Stimulated activated CD8-positive, alpha-beta memory T cell treated with anti-CD3 and anti-CD28 coated beads, Interleukin-15, amount 100 ng/mL, for 48 hours (primary cell): ENCODE measurements at places on chromosomes 7 and 10.

GRCh38 chr7:121323515-121324302 lies 5.1 kb upstream of the WNT16 start:
- DNase-seq: no peak

DNA sequence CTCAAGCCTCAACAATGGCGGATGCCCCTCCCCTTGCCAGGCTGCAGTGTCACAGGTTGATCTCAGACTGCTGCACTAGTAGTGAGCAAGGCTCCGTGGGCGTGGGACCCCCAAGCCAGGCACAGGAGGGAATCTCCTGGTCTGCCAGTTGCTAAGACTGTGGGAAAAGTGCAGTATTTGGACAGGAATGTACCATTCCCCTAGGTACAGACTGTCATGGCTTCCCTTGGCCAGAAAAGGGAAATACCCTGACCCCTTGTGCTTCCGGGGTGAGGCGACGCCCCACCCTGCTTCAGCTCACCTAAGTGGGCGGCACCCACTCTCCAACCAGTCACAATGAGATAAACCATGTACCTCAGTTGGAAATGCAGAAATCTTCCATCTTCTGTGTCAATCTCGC lies 44.0 kb upstream of the TMEM243 start:
- no peak for DNase-seq

- DNase-seq: peak; percentile 9
Observed at GRCh38 chr10:86047588-86047987, 319.0 kb downstream of the GRID1 start.

- no peak for DNase-seq
Observed at GRCh38 chr7:12508554-12508953, 62.0 kb upstream of the SCIN start.

DNA sequence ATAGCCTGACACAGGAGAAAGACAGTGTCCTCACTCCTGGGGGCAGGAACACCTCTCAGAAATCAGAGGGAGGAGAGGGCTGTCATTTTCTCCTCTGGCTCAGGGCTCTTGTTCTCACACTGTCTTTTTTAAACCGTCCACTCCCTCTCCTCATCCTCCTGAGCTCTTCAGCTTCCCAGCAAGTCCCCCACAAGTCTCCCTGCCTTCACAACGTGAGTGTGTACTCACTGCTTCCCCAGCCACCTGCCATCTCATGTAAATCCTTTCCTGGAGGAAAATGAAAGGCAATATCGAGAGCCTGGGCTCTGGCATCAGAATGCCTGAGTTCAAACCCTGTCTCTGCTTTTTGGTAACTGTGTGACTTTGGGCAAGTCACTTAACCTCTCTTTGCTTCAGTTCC lies 5.7 kb downstream of the LLCFC1 start:
- DNase-seq: no peak

DNA sequence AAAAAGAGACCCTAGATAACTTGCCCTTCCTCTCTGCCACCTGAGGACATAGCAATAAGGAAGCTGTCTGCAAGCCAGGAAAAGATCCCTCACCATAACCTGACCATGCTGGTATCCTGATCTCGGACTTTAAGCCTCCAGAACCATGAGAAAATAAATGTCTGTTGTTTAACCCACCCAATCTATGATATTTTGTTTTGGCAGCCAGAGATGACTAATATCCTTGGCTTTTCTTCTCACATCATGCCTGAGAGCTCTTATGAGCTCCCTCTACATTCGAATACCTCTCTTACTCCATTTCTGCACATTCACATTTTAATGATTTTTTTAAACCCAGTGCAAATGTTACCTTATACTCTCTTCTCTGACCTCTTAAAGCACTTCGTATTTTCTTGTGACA lies 214.0 kb upstream of the CHRM2 start:
- DNase-seq: no peak

- DNase-seq: no peak
Observed at GRCh38 chr10:5449227-5449626, 36.9 kb downstream of the NET1 start.

GRCh38 chr10:126500866-126501265 lies 112.6 kb upstream of the ADAM12 start:
- no peak for DNase-seq

DNA sequence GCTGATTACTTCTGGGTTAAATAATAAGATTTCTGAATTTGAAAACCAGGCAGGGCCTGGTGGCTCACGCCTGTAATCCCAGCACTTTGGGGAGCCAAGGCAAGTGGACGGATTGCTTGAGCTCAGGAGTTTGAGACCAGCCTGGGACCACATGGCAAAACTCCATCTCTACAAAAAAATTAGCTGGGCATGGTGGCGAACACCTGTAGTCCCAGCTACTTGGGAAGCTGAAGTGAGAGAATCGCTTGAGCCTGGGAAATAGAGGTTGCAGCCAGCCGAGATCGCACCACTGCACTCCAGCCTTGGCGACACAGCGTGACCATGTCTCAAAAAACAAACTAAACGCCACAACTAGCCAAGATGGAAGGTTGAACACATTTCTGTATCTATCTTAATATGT lies 3.5 kb downstream of the CYCS start:
- DNase-seq: no peak

GRCh38 chr7:35424869-35425495 lies 171.1 kb upstream of the TBX20 start:
- DNase-seq: peak; percentile 36

- DNase-seq: no peak
Observed at GRCh38 chr7:23431702-23432199, 38.5 kb downstream of the IGF2BP3 start.

DNA sequence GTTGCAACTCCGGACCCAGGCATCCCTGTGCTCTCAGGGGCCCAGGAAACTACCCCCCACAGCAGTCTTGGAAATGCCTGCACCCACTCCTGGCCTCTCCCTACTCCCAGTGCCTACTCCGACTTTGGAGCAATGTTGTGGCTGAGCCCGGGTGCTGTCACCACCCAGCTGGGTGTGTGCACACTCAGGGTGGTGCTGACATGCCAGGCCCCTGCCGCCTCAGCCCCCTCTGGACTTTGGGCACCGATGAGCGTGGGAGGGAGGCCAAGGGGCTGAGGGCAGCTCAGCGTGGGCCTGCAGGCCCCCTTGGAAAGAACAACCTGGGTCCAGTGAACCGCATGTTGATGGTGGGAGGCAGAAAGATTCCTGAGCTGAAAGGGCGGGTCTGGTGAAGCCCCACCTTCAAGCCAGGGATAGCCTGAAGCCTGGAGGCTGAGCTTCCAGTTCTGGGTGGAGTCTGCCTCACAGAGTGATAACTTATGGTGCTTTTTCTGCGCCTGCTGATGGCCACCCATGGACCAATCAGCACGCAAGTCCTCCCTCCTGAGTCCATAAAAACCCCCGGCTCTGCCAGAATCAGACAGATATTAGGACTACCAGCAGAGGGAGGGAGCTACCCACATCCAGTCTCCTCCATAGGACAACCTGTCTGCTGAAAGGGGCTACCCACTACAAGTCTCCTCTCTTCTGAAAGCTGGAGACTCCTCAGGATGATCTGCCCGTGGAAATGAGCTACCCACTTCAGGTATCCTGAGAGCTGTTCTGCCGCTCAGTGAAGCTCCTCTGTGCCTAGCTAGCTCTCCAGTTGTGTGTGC lies 380.4 kb upstream of the SORCS1 start:
- no peak for DNase-seq

DNA sequence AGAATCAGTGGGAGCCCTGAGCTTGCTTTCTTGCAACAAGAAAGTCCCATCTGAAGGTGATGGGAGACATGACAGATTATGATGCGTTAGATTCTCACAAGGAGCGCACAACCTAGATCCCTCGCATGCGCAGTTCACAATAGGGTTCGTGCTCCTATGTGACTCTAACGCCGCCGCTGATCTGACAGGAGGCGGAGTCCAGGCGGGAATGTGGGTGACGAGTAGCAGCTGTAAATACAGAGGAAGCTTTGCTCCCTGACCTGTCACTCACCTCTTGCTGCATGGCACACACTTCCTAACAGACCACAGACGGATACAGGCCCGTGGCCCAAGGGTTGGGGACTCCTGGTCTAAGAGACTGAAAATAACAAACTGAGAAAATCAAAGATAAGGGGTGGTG lies 1163.4 kb upstream of the AUTS2 start:
- no peak for DNase-seq

- no peak for DNase-seq
Observed at GRCh38 chr7:155064186-155064585, 5.9 kb upstream of the HTR5A start.

GRCh38 chr7:77687747-77688144 lies 8.5 kb upstream of the RSBN1L start:
- DNase-seq: peak; percentile 13

- no peak for DNase-seq
Observed at GRCh38 chr10:59781511-59781910, 28.3 kb upstream of the MRLN start.

DNA sequence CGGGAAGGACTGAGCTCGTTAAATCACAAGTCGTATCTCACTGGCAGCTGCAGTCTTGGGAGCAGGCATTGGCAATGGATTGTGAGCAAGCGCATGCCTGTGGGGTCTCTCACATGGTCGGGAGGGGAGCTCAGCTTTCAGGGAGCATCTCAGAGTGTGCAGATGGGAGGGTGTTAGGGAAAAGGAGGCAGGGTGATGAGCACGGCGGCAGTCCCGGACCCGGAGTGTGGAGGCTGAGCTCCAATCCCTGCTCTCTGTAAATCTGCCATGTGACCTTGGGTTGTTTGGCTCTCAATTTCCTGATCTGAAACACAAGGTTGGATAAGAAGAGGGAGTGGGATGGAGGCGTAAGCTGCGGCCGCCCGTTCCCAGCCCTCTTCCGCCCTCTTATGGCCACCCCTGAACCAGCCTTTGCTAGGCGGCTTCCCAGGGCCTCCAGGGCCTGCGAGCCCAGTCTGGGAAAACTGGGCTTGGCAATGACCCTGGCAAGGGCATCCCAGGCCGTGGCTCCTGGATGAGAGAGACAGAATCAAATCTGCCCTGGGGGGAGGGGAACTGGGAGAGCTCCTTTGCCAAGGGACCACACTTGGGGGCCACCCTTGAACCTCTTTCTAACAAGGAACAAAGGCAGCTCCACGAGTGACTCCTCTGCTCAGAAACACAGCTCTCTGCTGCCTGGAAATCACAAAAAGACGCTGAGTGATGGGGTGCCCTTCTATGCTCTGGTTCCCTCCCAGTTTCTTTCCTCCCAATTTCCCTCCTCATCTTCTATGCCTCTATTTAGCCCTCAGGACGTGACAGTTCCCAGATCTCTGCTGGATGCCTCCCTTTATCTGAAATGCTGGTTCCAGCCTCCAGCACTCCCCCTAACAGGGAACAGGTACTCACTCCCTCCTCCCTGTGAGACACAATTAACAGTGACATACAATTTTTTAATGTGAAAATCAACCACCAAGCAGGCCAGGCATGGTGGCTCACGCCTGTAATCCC lies 41.7 kb upstream of the LOXL4 start:
- no peak for DNase-seq

DNA sequence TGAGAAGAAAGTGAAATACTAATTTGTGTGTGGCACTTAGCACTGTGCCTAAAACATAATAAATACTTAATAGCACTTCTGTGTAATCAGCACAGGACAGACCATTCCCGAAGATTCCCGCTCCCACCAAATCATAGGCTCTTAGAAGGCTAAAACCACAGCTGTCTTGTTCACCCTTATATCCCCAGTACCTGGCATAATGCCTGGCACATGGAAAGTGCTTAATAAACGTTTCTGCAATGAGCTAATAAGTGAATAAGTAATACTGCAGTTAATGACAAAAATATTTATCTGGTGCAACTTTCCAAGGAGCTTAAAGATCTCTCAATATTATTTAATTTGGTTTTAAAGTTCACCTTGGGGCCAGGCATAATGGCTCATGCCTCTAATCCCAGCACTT lies 43.2 kb downstream of the MTURN start:
- no peak for DNase-seq

- DNase-seq: no peak
Observed at GRCh38 chr7:82676777-82677463, 233.3 kb upstream of the CACNA2D1 start.

- no peak for DNase-seq
Observed at GRCh38 chr7:144835155-144835611, 670 bp downstream of the TPK1 start.

- DNase-seq: no peak
Observed at GRCh38 chr10:127999297-128000129, 92.6 kb downstream of the PTPRE start.

DNA sequence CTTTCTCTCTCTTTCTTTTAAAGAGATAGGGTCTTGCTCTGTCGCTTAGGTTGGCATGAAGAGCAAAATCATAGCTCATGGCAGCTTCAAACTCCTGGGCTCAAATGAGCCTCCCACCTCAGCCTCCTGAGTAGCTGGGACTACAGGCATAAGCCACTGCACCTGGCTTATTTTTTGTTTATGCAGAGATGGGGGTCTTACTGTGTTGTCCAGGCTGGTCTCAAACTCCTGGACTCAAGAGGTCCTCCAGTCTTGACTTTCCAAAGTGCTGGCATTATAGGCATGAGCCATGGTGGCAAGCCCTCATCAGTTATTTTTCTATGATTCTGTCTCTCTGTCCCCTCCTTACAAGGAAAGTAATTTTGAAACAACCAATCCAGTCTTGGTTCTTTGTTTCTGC lies 1.1 kb upstream of the BAG3 start:
- no peak for DNase-seq

DNA sequence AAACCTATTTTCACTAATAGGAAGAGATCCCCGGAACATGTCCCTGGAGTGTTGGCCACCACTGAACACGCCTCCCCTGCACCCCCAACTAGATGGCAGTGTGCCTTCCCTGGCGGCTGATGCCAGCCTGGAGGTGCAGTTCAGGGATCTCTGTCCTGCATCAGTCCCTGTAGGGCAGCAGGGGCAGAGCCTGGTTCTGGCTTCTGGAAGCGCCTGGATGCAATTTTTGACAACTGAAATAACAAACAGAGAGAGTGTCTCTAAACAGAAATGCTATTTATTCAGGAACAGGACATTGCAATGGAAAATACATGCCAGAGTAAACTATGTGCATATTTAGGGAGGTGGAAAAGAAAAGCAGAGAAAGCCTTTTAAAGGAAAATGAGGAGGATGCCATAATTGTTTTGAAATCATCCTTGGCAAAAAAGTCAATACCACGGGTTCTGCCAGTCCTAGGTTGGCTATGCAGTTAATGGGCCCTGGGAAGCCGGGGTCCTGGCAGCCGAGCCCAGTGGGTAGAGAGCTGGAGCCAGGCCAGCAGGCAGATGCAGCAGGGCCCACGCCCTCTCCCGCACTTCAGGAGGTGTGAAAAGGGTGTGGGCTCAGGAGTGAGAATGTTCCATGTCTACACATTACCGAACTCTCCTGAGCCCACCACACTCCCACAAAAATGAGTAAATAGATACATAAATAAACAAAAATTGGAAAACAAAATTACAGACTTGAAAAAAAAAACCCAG lies 18.5 kb downstream of the ANTXRL start:
- no peak for DNase-seq
